ENCODE measurements at places on chromosomes 3 and 15.

GRCh38 chr3:27076815-27077630, 292.2 kb downstream of the NEK10 start:
- no peak for DNase-seq

DNA sequence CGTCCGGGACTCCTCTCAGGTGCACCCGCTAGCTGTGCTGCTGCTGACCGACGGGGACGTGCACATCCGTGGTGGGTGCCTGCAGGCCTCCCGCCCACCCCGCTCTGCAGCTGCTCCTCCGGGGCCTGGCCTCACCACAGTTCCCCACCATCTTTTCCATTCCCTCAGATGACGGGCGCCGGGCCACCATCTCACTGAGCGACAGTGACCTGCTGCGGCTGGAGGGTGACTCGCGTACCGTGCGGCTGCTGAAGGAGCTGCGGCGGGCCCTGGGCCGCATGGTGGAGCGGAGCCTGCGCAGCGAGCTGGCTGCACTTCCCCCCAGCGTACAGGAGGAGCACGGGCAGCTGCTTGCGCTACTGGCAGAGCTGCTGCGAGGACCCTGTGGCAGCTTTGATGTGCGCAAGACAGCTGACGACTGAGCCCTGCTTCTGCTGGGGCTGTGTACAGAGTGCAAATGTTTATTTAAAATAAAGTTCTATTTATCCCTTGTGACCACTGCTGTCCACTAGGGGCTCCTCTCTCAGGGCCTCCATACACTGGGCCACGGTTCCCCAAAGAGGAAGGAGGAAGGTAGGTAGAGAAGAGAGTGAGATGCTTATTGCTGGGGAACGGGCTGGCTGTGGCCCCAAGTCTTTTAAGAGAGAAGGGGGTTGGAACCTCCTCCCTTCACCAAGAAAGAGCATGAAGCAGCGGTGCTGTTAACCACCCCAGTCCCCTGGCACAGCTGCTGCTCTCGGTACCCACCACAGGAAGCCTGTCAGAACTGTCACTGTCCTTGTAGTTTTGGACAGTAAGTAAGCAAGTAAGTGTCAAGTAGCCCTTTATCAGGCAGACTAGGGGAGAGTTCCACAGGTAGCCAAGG, 47.0 kb downstream of the DHX30 start:
- DNase-seq = no peak

- DNase-seq = no peak
These were observed 41.8 kb upstream of the CHRNB4 start for GRCh38 chr15:78682693-78683410.

DNA sequence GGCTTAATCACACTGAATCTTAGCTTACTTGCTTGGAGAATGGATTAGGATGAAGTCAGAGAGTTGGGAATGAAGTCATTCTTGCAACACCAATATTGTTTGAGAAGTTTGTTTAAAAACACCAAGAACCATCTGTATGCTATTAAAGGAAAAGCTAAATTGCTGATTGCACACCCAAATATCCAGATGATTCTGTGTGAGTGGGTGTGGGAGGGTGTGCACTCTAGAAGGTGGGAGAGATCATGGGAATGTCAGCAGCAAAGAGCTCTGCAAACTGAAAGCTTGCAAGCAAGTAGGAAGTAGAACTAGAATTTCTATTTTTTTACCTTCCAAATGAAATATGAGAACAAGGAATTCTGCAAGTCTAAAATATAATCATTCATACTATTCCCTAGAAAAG, 364.9 kb downstream of the NR2F2 start:
- no peak for DNase-seq

GRCh38 chr3:184690192-184690883, 21.5 kb downstream of the MAGEF1 start:
- DNase-seq = no peak

DNA sequence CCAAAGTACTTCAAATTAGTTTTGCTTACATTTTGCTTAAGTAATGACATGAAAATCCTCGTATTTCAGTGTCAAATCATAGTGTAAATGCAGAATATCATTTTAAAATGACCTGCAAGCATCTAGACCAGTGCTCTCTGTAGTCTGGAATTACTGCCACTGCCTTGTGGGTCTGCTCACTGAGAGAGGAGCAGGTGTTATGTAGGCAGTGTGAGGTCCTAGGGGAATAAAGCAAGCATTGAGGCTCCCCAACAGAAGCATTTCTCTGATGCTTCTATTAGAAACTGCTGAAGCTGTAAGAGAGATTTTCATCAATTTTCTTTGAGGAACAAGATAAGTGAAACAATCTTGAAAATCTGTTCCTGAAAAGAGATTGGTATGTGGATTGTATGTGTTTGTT, 253.2 kb downstream of the BBX start:
- DNase-seq = no peak

- no peak for DNase-seq
These were observed 130.4 kb upstream of the SLC7A14 start for GRCh38 chr3:170716172-170716805.

GRCh38 chr3:5505163-5505562, 317.7 kb downstream of the EDEM1 start:
- DNase-seq = no peak

- no peak for DNase-seq
These were observed 29.7 kb downstream of the VGLL3 start for GRCh38 chr3:86961297-86961696.

DNA sequence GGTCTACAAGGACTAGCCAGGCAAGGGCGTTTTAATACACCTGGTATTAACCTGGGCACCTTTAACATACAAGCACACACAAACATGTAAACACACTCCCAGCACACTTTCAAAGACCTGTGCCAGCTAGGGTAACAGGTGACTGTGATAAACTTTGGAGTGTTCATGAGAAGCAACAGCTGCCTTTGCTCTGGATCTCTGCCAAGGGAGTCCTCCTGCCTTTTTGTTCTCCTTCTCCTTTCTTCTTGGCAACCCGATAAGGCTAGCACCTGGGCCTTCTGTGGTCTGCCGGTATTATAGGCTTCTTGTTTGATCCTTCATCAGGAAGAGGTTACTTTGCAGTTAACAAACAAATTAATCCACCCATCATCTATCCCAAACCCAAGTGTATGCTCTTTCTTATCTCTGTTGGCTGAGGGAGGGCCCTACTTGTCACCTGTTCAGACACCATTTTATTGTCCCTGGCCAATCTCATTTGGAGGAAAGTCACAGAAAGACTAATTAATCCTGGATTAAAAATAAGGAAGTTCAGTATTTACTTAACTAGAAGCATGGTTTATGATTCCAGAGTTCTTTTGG, at the start of gene RETNLB:
RETNLB (minus strand) TSS at position 7 of the 579 bp plus-strand sequence. CDS start 225 bp downstream, outside the sequence.
- DNase-seq = no peak

- DNase-seq = no peak
These were observed 16.6 kb upstream of the RPLP1 start for GRCh38 chr15:69435985-69436384.

DNA sequence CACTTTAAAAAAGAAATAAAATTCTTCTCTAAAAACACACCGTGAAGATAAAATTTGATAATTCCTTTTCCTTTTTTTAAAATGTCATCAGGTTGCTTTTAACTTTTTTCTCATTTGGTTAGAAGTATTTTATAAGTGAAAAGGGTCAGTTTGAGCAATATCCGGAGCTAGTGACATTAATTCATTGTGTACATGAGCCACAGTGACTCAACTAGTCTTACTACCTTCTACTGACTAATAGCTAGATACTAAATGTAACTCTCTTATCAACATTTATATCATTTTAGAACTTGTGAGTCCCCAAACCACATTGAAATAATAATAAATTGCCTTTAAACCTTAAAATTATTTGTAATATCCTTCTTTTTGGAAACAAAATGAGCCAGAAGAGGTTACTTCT, 101.2 kb upstream of the ZBTB20 start:
- DNase-seq = no peak

- no peak for DNase-seq
These were observed 10.8 kb upstream of the FYCO1 start for GRCh38 chr3:46006238-46007032.

DNA sequence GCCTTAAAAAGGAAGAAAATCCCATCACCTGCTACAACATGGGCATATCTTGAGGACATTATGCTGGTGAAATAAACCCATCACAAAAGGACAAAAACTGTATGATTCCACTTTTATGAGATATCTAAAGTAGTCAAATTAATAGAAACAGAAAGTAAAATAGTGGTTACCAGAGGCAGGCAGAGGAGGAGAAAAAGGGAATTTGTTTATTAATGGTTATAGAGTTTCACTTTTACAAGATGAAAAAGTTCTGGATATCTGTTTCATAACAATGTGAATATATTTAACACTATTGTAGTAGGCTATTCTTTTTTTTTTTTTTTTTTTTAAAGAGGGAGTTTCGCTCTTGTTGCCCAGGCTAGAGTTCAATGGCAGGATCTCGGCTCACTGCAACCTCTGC, 40.4 kb downstream of the DPH3 start:
- no peak for DNase-seq

DNA sequence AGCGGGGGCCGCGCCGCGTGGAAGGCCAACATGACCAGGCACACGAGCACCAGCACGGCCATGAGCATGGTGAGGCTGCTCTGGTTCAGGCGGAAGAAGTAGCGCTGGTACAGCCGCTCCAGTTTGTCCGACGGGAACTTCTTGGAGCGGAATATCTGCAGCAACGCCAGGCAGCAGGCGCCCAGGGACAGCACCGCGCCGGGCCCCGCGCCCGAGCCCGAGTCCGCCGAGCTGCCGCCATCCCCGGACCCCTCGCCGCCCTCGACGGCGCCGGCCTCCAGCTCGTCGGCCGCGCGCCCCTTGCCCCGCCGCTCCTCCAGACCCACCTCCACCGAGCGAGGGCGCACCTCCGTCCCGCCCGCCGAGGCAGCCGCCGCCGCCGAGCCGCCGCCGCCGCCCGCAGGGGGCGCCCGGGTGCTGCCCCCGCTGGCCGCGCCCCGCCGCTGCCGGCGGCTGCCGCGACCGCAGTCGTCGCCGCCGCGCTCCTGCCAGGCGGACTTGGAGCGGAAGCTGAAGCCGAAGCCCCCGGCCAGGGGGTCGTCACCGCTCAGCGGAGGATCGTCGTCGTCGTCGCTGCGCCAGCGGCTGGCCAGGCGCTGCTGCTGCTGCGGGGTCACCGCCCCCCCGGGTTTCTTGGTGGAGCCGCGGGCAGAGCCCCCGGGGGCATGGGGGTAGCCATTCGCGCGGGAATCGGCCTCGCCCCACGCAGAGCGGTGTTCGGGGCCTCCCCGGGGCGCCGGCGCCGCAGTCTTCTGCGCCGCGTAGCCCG, 957 bp downstream of the ADCY5 start:
- DNase-seq = no peak

- no peak for DNase-seq
These were observed 52.3 kb upstream of the PRR20G start for GRCh38 chr3:127339928-127340861.

DNA sequence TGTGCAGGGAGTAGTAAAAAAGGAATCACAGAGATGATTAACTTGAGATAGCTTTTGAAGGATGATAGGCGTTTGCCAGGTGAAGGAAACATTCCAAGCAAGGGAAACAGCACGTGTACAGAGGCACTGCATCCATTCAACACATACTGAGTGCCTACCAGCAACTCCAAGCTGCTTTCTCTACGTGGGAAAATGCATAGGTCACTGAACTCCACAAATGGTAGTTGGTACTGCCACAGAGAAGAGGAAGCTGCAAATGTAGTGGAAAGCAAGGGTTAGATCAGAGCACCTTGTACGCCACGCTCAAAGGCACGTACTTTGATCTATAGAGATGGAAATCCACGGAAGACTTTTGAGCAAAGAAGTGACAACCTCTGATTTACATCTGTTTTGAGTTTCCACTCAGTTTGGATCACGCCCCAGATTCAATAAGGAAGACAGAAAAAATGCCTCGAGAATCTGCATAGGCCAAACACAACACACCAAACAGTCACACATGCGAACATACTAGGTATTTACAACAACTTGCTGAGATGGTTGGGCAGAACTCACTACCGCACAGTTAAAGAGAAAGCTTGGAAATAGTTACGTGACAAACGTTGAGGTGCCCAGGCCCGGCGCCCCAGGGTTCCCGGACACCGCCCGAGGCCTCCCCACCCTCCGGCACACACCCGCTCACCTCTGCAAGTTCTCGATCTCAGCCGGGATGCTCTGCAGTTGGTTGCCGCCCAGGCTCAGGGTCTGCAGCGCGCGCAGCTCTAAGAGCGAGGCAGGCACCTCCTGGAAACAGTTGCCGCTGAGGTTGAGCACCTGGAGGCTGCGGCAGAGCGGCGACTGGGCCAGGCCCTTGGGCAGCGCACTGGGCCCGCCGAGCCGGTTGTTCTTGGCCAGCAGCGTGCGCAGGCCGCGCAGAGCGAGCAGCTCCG, 826 bp downstream of the LRRC58 start:
- peak; percentile 48 for DNase-seq

GRCh38 chr15:68228143-68228970, 1.2 kb downstream of the CLN6 start:
- DNase-seq = no peak

DNA sequence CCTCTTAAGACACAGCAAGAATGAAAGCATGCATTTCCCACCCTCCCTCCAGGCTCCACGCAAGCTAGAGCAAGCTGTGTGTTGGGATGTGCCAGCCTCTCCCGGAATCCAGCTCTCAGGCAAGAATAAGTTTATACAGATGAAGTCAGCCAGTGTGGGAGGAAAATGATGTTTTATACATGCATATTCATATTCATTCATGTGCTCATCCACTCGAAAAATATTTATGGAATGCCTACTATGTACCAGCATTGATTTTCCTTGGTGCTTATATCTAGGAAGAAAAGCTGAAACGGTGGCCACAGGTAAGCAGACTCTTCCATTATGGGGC, 62.7 kb downstream of the KLHL6 start:
- DNase-seq = no peak
